Activated naive CD8-positive, alpha-beta T cell treated with anti-CD3 and anti-CD28 coated beads, Interleukin-2, amount 10 ng/mL, durations not matched to agents 7 days and 5 days (primary cell): ENCODE measurements at places on chromosomes 3 and 15. TPM values are rescaled to one million over a fixed set of nuclear protein-coding genes. Genes with fewer than 3 reads are reported as not detected.

GRCh38 chr3:160842021-160843005 is 86.3 kb downstream of the PPM1L start:
- DNase-seq, result no peak

GRCh38 chr15:100842756-100843730 is 36.6 kb upstream of the ALDH1A3 start:
- no peak for DNase-seq

Gene CISH
- total RNA-seq, result 365 TPM

DNA sequence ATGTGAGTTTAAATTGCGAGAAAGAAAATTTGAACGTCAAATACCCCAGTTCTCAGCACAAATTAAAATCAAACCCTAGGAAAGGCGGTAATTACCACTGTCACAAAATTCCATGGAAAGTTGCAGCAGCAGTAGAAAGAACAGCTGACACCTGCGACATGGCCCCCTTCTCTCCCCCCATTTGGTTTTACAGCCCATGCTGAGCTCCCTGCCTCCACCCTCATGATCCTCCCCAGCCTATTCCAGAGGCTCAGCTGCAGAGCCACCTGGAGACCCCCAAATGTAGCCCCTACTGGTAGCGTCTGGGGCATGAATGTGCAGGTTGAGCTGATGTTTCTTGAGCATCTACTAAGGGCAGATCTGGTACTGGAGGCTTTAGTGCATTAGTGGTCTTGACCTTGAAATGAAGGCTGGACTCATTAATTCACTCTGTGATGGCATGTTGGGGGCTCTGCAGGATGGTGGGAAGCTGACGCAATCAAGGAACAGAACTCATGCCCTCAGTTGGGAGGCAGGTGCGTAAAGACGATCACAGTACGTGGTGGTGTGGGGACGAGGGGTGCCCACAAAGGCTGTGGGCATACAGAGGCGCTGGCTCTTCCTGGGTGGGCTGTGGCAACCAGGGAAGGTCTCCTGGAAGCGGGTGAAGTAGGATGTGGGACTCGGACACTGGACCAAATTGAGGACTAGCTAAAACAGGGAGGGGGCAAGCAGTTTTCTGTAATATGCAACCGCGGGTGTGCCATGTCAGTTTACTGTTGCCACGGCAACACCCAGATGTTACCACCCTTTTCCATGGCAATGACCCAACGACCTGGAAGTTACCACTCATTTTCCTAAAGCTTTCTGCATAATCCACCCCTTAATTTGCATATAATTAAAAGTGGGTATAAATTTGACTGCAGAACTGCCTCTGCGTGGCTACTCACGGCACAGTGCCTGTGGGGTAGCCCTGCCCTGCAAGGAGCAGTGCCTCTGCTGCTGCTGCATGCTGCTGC is 39.8 kb downstream of the PRKCD start:
- DNase-seq, result no peak

Gene KNL1
- 46.2 TPM for total RNA-seq

Gene FANCD2OS
- total RNA-seq, result not detected

DNA sequence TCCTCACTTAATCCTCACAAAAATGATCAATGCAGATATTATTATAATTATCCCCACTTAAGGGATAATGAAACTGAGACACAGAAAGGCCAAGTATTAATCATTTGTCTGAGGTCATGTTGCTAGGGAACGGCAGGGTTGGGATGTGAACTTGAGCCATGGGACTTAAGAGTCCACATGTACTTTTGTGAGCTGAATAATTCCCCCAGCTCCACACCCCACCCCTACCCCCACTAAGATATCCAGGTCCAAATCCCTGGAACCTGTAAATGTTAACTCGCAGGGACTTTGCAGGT is 290.5 kb upstream of the GADL1 start:
- no peak for DNase-seq
